Iris pigment epithelial cell (primary cell): ENCODE measurements at places on chromosomes 3 and 15.

GRCh38 chr3:97937205-97937604 lies 35.0 kb downstream of the RIOX2 start:
- no peak for DNase-seq

GRCh38 chr3:110814170-110815007 lies 257.2 kb upstream of the NECTIN3 start:
- peak; percentile 98 for DNase-seq

- DNase-seq = no peak
Measured at GRCh38 chr15:89822026-89822425, 7.4 kb upstream of the ANPEP start.

DNA sequence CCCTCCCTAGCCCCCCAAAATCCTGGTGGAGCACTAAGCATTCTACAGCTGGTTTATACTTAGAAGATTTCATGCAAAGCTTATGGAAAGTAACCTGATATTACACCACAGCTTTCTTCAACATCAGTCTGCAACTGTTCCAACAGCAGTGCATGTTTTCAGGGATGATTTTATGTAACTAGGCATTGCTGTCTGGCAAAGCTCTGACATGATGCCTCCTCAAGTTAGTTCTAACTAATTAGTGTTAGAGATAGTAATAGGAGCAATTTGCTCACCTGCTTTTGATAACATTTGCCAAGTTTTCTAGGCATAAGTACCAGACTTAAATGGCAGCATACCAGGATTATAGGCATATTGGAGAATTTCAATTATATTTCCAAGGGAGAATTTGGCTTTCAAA lies 330.3 kb upstream of the SGO1 start:
- DNase-seq = no peak
